Cardiac fibroblast (primary cell): ENCODE measurements at places on chromosomes 3 and 15.
A peak's percentile ranks its signal among the peaks of the same experiment; 100 is the strongest.

GRCh38 chr3:51798411-51798963 is 19.4 kb upstream of the IQCF6 start:
- DNase-seq: no peak

DNA sequence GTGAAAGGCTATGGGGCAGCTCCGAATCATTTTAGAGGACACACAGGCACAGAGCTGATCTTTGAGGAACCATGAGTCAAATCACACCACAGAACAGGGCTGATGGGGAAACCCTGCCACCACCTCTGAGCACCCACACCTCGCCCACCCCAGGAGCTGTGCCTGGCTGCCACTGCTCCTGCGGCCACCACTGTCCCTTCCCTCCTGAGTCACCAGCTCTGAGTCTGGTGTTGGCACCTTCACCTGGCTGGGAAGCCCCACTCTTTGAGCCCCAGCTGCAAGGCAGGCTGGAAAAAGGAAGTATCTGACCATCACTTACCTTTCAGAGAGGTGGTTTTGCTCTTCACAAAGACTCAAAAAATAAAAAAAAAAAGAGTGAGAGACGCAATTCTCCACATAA is 63.6 kb upstream of the MEF2A start:
- DNase-seq: no peak

GRCh38 chr15:92958105-92958504 is 58.0 kb downstream of the CHD2 start:
- DNase-seq: peak; percentile 71

- peak; percentile 29 for DNase-seq
These were observed 33.8 kb downstream of the GLCE start for GRCh38 chr15:69194025-69194827.

- DNase-seq: no peak
These were observed 35.0 kb downstream of the RHCG start for GRCh38 chr15:89461386-89461785.

DNA sequence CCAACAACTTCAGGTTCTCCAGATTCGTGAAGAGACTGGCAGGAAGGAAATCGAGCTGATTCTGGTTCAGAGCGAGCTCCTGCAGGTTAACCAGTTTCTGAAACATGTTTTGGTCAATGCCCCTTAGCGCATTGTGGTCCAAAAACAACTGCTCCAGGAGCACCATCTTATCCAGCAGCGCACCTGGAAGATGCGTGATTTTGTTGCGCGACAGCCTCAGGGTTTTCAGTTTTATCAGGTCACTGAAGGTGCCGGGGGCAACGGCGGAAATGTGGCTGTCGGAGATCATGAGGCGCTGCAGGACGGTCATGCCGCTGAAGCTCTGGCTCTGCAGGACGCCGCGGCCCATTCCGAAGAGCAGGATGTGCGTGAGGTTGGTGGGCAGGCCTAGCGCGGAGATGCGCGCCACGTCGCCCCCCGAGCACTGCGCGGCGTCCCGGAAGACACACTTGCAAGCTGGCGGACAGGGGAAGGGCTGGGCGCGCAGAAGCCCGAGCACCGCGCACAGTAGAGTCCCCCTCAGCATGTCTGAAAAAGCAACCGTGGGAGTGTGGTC is 1.2 kb downstream of the GP5 start:
- no peak for DNase-seq

GRCh38 chr3:126179825-126180476 is 435 bp downstream of the ALDH1L1 start:
- no peak for DNase-seq

DNA sequence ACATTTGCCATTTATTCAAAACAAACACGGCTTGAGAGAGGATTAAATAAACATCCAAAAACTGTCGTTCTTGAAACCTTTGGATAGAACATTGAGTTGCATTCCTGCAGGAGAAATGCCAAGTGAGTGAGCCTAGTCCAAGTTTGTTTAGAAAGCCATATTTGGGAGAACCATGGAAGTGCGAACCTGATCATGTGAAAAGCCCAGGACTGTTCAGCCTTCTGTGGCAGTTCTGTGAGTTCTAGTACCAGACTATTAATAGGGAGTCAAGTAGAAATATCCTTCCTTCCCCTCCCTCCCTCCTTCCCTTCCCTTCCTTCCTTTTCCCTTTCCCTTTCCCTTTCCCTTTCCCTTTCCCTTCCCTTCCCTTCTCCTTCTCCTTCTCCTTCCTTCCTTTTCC is 470.4 kb downstream of the LPP start:
- DNase-seq: peak; percentile 46

DNA sequence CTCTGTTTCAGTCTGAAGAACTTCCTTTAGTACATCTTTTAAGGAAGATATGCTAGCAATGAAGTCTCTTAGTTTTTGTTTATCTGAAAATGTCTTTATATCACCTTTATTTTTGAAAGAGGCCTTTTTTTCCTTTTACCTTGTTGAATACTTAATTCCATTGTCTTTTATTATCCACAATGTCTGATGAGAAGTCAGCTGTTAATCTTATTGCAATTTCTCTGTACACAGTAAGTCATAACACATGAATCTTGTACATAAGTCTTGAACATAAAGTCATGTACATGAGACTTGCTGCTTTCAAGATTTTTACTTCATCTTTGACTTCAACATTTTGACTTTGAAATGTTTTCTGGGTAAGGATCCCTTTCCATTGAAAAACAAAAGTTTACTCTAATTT is 424.3 kb upstream of the ATP10A start:
- no peak for DNase-seq

DNA sequence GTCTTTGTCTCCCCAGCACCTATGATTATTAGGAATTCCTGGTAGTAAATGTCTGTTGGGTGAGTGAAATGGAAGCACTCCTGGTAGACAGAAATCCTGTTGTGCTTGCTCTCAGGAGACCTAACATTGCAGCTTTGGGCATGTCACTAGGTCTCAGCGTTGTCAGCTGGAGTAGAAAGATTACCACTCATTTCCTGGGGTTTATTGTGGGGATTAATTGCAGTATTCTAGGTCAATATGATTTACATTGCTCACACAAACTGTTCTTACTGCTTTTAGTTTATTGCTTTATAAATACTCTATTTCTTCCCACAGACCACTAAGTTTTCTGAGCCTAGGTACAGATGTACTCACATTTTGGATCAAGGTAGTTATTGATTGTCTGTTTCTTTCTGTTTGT is 5.1 kb downstream of the TSEN2 start:
- no peak for DNase-seq

DNA sequence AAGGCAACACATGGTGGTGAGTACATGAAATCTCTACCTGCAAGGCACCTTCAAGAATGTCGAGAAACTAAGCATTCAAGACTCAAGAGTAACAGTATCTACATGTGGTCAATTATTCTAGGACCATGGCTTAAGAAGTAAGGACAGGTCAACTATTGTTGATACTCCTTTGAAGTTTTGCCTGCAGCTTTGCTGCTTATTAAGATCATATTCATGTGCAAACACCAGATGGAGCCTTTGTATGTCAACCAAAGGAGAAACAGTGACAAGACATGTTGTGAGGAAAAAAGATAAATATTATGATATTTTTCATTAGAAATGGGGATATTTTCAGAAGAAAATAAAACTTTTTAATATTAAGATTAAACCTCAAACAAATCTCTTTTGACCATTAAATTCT is 52.3 kb upstream of the FGF7 start:
- DNase-seq: peak; percentile 70

GRCh38 chr3:184355261-184356040 is 6.0 kb downstream of the CLCN2 start:
- no peak for DNase-seq

DNA sequence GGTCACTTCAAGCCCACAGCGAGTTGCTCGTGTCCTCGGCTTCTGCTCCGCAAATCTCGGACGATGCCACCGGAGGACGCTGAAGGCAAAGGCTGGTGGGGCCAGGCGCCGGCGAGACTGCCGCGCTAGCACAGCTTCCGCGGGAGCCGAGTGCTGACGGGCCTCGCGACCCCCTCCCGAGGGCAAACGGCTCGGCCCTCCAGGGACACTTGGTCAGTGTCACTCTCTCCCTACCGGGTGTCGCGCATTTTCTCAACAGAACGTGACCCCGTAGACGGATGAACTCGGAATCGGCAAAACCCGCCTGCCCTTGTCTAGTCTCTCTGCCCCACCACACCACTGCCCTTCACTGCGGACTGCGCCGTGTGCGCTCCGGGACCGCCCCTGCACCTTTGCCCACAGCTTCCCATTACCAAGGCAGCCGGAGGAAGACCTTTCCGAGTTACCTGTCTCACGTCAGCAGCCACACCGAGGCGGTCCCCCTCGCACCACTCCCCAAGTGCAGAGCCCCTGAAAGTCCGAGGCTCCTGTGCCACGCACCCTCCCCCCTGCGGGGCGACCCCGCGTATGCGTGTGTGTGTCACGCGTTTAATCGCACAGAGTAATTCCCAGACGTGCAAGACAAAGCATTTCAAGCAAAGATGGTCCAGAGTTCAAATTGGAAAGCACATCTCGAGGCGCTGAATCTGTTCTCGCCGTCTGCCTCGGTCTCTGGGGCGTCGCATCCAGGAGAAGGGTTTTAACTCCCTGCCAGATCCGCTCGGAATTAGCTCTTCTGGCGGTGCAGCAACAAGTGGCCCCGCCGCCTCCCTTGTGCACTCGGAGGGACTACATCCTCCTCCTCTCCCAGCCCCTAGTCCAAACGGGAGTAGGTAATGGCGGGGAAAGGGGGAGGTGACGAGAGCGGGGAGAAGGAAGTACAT is 245.0 kb upstream of the TOPAZ1 start:
- peak; percentile 22 for DNase-seq

DNA sequence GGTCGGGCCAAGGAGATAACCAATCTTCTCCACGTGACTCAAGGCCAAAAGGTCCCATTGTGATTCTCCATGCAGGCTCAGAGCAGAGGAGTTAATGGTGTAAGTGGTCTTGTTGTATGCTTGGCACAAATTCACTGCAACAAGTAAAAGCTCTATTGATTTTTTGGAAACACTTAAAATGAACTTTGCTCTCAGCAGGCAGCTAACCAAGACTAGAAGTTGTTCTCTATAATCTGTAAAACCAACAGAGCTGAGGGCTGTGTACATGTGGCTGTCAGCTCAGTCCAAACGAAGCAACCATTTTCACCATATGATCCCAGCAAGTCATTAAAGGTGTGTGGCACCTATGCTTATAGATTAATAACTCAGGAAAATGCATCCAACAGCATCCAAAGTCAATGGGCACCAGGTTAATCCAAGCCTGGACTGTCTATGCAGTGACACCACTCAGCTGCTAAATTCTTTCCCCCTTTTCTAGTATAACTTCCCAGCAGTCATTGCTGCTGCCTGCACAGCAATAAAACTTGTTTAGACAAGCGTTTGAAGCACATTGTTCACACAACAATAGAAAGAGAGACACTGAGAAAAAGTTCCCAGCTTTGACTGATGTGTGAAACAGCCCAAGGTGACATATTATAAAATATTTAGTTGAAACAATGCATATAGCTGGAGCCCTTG is 603.8 kb upstream of the ADAMTS9 start:
- DNase-seq: no peak

DNA sequence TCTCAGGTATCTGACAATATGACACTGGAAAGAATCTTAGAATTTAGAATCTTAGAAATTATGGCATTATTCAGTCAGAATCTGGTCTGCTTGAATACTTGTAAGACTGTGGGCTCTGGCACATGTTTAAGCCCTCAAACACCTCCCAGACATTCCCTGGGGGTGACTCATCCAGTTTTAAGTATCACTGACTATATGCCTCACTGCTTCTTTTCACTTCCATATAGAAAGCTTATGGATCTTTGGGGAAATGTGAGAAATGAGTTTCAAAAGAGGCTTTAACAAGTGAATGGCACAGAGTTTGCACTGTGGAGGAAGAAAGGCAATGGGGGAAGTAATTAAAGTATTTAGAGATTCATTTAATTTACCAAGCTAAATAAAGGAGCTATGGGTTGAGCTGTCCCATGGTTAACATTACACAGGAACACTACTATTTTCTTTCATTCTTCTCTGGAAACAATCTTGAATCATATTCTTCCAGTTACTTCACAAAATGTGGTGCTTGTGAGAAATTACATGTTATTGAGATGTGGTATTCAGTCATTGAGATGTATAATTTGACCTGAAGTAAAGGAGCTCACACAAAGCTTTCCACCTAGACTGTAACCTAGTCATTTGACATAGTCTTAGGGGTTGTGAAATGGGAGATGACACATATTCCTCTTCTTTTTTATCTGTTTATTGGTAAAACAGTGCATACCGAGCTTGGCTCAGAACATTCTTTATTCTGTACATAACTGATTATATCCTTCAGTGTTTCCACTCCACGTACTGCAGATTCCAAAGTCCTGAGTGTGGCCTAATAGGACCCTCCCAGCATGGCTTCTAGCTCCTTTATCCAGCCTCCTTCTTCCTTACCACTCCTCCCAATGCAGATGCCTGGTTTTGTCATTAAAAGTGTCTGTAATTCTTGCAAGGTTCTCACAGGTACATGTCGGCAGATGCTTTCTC is 544.6 kb upstream of the NECTIN3 start:
- DNase-seq: peak; percentile 98

DNA sequence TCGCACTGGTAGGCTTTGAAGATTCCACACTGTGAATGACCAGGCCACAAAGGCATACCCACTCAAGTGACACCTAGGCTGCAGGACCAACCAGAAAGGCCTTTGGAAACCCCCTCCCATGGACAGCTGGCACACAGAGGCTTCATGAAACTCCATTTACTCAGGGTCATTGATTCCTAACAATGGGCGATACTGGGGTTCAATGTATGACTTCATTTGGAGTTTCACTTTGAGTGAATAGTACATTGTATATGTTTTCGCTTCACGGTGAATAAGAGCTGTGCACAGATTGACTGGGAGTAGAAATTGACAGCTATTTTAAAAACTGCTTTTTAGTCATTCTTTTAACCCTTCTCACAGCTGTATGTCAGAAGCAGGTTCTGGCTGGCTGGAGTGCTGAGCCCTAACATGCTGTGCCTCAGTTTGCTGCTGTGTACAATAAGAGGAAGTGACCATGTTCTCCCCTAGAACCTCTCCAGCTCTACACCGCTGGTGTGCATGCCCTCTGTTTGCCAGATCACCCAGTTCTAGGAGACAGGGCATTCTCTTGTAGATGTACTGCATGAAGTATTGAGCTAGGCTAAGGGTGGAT is 15.4 kb upstream of the CX3CR1 start:
- DNase-seq: no peak

- no peak for DNase-seq
These were observed 9.5 kb downstream of the TADA3 start for GRCh38 chr3:9782770-9783169.

- peak; percentile 48 for DNase-seq
These were observed at the start of gene PEX5L for GRCh38 chr3:180036671-180037455. Gene PEX5L (minus strand): TSS chr3:180036937. CDS start chr3:180036599, 338 bp downstream.

- no peak for DNase-seq
These were observed 21.8 kb upstream of the XCR1 start for GRCh38 chr3:46049093-46049492.

DNA sequence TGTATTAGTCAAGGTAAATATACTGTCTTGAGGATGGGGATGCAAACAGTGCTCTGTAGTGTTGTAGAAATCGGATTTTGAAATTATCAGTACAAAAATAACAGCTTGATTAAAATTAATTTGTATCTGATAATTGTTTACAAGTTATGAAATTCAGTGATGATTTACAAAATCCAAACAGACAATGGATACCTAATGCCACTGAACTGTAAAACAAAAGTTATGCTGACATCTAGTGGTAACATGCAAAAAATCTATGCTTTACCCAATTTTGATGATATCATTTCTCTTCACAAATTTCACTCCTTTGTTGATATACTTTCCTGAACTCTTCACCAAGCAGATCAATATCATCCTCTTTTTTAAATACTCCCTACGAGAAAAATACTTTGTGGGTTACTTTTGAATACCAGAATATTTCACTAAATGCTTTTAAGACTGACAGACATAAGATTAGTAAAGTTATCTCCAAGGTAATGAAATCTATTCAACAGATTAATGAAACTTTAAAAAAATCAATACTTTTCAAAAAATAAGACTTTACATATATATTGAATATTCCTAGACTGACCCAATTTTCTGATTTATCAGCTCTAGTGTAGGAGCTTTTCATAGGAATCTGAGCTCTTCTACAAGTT is 36.0 kb downstream of the MNS1 start:
- peak; percentile 53 for DNase-seq
